ENCODE measurements at places on chromosomes 2 and 18.

- no peak for DNase-seq
Observed at GRCh38 chr2:130263606-130264005, 65.4 kb upstream of the TUBA3E start.

GRCh38 chr2:179745635-179746256 lies 115.7 kb downstream of the ZNF385B start:
- DNase-seq: no peak

- no peak for DNase-seq
Observed at GRCh38 chr2:204691911-204692510, 146.7 kb downstream of the PARD3B start.

GRCh38 chr2:238706673-238707072 lies 141.2 kb upstream of the TWIST2 start:
- DNase-seq: no peak

- DNase-seq: no peak
Observed at GRCh38 chr2:141676139-141676538, 454.7 kb downstream of the LRP1B start.

- no peak for DNase-seq
Observed at GRCh38 chr2:75500633-75501032, 60.1 kb downstream of the EVA1A start.

- no peak for DNase-seq
Observed at GRCh38 chr2:19894134-19894792, 7.5 kb downstream of the TTC32 start.

- no peak for DNase-seq
Observed at GRCh38 chr18:33115917-33116316, 324.6 kb downstream of the CCDC178 start.

GRCh38 chr2:164146441-164146840 lies 410.6 kb upstream of the FIGN start:
- no peak for DNase-seq

- DNase-seq: no peak
Observed at GRCh38 chr2:227228061-227228667, 63.7 kb downstream of the COL4A3 start.

DNA sequence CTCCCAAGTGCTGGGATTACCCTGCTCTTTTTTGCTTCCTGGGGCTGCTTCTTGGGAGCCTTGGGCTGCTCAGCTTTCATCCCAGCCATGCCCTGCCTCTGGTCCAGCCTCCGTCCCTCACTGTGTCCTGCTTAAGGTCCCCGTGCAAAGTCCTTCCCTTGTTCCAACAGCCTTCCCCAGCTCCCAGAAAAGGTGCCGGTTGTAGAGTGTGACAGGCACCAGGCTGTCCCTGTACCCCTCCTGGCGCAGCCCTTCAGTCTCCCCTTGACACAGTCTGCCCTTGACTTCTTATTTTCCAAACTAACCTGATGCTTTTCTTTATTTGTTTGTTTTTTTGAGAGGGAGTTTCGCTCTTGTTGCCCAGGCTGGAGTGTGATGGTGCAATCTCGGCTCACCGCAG lies 20.1 kb upstream of the ALPI start:
- DNase-seq: no peak

- no peak for DNase-seq
Observed at GRCh38 chr2:224042191-224042696, 3.2 kb upstream of the SERPINE2 start.

DNA sequence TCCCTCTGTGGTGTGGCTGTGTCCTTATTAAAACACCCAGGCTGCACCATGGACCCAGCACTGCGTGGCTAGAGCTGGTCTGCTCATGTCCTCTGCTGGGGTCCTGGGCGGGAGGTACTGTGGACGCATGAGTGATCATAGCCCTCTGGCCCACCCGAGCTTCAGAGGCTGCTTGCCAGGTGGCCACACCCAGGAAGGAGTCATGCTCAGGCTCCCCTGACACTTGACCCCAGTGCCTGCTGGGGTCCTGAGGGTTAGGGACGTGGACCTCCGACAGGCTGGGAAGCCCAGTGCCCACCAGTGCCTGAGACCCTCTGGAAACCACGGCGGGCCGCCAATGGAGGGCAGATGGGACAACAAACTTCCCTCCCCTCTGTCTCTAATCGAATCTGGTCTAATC lies 66.3 kb upstream of the HS6ST1 start:
- DNase-seq: no peak

- no peak for DNase-seq
Observed at GRCh38 chr2:217735899-217736298, 266.9 kb downstream of the TNS1 start.

- no peak for DNase-seq
Observed at GRCh38 chr2:46040563-46041155, 256.5 kb upstream of the EPAS1 start.

DNA sequence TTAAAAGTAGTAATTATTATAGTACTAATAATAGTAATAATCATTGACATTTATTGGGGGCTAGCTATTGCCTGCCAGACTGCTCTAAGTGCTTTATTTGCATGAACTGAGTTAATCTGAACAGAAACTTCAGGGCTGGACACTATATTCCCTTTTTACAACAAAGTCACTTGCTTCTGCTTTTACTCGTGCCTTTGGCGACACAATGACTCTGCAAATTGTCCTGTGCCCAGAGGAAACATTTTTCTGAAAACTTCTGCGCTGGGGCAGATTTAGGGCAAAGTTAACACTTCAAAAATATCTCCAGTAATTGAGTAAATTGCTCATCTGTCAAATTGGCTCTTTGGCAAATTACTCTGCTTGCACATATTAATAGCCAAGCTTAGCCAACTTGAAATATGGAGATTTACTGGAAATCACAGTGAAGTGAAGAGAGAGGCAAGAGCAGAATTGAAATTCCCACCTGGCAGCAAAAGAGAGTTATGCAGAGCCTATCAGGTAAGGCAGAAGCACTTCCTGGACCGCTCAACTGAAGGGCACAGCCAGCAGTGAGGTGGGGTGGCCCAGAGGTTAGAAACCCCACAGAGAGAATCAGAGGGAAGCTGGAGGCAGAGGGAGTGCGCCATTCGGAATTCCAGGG lies 36.3 kb downstream of the BMP10 start:
- DNase-seq: no peak

DNA sequence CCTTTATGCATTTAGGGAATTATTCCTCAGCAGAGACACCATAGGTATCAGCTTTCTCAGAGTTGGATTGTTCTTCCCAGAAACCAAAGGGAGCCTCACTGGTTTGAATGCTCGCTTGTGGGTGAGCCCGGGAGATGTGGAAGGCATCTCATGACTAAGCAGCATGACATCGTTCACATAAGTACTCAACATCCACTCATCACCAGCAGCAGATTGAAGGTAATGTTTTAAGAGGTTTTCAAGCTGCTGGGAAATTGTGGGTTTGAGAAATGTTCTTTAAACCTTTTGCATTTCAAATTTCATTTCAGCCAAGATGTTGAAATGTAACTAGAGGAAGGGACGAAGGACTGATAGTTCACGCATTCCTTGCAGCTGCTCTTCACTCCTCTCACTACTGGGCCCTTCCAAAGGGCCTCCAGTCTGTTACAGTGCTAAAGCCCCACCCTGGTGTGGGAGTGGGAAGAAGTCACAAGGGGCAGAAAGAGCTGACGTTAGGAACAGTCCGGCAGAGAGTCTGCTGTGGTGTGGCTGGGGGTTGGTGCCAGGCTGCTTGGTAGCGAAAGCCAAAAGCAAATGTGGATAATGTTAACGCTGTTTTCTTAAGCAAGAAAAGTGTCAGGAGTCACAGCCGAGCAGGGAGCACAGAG lies 324.5 kb upstream of the EPHA4 start:
- DNase-seq: no peak

- DNase-seq: no peak
Observed at GRCh38 chr18:79639072-79639829, 40.4 kb upstream of the CTDP1 start.

DNA sequence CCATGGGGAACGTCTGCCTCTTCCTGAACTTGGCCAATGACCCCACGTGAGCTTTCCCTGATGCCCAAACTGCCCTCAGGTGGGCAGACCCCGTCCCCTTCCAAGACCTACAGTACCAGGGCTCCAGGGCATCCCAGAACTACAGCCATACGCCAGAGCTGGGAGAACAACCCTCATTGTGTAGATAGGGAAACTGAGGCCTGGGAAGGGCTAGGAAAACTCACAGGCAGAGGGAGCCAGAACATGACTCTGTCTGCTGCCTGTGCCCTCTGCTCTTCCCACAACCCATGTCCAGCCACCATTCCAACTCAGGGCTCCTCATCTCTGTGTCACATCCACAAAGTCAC lies 16.8 kb upstream of the ANKRD53 start:
- no peak for DNase-seq

- no peak for DNase-seq
Observed at GRCh38 chr2:156423674-156424282, 12.4 kb upstream of the GPD2 start.

DNA sequence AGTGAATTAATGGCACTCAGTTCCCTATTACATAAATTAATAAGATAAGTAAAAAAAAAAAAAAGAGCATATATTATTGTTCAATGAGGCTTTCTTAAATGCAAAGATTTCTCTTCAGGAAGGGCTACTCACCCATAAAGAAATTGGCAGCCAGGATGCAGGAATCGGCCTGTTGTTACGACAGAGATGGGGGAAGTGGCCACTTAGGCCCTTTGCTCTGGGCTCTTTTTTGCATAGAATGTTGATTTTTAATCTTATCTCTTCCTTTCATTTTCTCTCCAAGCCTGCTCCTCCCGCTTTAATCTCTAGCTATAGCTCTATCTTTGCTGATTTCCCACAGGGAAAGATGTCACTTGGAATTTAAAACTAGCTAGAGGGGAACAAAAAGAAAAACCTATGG lies 391.8 kb upstream of the CRIM1 start:
- DNase-seq: no peak

DNA sequence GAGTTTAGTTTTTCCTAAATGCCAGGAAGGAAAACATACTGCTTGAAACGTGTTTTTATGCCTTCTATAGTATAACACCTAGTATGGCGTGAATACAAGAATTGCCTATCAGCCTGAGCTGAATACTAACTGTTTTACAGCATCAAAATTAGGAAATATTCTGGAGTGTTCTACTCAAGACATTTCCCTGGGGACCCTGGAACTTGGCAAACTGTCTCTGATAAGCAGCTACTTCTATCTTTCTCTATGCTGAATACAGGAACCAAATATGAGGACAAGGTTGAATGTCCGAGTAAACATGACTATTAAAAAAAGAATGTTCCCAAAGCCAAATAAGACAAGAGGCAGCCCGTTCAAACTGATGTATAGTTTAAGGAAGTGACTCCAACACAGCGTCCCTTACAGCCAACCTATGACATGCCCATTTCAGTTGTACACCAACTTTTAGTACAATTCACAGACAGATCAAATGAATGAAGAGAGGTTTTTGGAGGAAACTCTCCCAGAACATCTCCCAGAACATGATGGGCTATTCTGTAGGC lies 951.3 kb upstream of the ACVR2A start:
- DNase-seq: no peak

DNA sequence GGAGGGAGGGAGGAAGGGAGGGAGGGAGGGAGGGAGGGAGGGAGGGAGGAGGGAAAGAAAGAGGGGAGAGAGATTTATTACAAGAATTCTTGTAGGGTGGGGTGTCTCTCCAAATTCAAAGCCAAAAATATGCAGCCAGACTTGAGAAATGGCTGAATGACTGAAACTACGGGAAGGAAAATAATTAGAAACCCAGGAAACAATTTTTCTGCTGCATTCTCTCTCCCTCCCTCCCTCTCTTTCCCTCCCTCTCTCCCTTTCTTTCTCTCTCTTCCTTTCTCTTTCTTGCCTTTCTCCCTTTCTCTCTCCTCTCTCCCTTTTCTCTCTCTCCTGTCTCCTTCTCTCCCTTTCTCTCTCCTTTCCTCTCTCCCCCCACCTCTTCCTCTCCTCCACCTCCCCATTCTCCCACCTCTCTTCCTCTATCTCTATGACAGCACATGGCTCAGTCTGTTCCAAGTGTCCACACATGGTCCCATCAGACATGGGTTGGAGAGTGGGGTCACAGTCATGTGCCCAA lies 218.7 kb downstream of the C1D start:
- no peak for DNase-seq

DNA sequence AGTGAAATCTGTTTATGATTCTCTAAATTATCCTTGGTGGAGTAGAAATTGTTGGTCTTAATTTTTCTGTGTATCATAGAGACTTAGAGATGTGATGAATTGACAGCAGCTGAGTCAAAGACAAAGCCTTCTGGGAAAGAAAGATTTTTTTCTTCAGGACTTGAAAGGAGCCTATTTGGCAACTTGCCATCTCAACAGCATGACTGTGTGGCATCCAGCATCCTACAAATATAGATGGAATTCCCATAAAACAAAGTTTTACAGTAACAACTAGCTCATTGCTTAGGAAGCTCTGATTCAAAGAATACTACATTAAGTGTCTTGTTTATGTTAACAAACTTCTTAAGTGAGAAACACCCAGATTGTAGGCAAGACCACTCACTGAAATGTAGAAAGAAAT lies 79.2 kb upstream of the SETBP1 start:
- no peak for DNase-seq

DNA sequence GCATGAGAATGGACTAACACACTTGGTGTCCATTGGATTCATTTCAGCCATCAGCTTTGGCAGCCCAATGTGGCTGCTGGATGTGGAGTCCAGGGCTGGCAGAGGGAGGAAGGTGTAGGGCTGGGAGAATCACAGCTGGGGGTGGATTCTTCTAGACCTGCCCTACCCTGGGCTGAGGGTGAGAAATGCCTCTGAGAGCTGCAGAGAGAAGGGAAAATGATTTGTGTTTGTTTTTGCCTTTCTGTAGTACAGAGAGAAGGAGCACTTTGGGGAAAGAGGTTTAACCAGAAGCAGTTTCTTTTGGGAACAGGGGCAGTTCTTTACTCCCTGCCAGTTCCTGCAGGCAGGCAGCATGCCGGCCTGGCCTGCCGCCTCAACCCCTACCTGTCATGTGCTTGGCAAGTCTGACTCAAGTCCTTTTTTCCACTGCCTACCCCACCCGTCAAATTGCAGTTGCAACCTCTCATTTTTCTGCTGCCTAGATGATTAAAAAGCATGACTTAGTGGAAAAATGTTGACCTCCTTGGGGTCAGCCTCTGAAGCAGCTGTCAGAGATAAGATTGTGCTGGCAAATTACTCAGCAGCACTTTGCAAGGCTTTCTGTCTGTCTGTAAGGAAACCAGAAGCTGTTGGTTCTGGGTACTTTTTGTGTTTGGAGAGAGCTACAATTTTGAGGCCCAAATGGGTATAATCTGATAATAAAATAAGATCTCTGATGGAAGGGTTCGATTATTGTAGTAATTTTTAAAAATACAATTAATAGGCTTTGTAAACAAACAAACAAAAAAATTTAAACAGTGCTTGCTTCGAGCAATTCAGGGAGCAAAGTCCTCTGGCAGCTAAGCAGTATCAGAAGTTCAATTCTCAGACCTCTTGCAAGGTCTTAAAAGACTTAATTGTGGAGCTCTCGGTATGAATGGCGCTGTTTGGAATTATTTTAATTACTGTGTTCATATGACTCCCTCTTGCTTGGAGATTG lies 21.7 kb downstream of the LBH start:
- peak; percentile 55 for DNase-seq

All from activated gamma-delta T cell treated with anti-CD3 and anti-CD28 coated beads, Interleukin-2, amount 50 U/mL, for 16 hours (primary cell).